ENCODE measurements at places on chromosomes 2 and 18.

GRCh38 chr2:52340171-52340570, 1308.2 kb upstream of the NRXN1 start:
- DNase-seq: no peak

DNA sequence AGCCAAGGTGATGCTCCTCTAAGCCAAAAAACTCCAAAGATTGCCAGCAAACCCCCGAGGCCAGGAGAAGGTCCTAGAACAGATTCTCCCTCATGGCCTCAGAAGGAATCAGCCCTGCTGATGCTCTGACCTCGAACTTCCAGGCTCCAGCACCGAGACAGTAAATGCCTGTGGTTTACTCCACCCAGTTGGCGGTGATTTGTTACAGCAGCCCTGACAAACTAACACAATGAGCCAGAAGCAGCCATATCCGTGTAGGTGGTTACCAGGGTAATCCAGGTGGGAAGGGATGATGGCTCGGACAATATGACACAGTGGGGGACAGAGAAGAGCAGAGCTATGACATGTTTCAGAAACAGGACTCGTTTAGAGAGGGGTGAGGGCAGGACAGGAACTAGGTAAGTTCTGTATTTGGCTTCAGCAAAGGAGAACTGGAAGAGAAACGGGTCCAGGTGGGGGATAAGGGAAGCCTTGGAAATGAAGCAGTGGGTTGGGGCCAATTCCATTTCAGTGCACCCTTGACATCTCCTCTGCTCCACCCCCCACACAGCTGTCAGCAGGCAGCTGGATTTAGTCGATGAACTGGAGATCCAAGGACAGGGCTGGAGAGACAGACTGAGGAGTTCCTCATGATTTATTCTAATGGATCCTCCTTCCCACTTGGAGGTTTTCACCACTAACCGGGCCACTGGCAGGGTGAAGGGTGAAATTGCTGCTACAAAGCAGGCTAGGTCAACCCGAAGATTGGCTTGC, 179.7 kb upstream of the SH3BP4 start:
- DNase-seq: no peak

DNA sequence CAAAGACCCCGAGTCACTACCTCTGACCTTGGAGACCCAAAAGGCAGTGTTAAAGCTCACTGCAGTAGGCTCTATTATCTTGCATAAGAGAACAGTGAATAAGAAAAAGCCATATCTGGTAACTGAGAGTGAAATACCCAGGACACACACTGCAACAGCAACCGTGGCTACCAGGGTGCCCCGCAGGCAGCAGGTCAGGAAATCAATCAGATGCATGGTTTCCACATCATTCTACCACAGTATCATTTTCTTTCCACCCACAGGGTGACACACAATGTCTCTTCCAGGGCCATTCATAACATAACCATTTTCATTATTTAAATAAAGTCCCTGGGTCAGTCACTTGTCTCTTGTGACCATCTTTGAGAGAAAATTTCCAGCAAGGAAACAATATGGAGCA, 131.3 kb downstream of the CCBE1 start:
- no peak for DNase-seq

DNA sequence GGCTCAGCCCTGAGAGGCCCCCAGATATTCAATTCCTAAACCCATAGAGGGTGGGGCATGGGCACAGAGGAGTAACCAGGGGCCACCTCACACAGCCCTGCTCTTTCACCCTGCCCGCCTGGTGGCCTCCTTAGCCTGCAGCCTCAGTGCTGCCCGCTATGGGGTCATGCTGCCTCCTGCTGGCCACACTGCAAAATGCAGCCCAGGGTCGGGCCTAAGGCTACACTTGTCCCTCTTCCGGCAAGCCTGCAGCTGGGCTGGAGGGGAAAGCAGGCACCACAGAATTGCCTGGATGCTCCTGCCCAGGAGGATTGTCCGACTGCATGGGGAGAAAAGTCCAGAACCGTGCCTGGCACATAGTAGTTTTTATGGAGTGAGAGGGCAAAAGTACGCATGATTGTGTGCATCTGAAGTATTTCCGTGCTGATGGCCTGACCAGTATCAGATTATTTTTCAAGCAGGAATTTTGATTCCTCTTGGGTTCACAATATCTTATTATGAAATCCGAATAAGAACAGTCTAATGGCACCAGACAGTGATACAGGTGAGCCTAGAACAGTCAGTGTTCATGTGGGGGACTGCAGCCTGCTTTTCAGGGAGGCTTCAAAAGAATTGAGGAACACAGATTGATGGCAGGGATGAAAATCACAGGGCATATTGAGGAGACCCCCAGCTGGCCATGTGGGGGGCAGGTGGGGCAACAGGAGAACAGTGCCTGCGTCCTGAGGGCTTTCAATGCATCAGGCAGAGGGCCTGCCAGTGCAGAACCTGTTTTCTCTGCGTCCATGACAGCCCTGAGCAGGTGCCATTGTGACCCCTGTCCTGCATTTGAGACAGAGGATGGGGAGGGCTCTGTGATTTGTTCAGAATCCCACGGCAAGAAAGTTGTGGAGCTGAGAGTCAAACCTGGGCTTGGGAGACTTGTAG, 51.2 kb upstream of the ALPP start:
- no peak for DNase-seq

GRCh38 chr2:207351171-207351570, 178.6 kb upstream of the CREB1 start:
- DNase-seq: no peak

GRCh38 chr18:2823202-2823601, 23.6 kb upstream of the EMILIN2 start:
- DNase-seq: no peak

- DNase-seq: no peak
Observed at GRCh38 chr2:134372141-134372540, 118.3 kb downstream of the MGAT5 start.

DNA sequence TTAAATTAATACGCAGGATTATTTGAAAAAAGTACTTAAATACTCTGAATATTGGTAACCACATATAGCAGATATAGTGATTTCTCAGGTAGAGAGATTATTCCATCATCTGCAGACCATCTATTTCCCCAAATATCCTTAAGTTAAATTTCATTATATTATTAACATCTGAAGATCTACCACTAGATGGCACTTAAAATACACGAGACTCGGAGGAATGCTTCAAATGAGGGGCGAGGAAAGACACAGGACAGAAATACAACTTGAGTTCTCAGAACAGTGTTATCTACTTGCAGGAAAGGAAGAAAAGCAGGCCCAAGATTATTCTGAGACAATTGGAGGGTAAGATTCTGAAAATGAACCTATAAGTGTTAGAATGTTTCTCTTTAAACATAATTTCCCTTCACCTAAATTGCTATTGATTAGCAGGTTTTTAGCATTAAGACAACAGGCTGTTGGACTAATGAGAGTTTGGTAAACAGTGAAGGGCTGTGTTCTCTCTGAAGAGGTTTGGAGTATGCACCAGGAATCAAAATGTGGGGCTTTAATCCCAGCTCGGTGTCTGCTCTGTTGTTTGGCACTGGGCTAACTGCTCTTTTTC, 76.9 kb upstream of the GCFC2 start:
- no peak for DNase-seq

DNA sequence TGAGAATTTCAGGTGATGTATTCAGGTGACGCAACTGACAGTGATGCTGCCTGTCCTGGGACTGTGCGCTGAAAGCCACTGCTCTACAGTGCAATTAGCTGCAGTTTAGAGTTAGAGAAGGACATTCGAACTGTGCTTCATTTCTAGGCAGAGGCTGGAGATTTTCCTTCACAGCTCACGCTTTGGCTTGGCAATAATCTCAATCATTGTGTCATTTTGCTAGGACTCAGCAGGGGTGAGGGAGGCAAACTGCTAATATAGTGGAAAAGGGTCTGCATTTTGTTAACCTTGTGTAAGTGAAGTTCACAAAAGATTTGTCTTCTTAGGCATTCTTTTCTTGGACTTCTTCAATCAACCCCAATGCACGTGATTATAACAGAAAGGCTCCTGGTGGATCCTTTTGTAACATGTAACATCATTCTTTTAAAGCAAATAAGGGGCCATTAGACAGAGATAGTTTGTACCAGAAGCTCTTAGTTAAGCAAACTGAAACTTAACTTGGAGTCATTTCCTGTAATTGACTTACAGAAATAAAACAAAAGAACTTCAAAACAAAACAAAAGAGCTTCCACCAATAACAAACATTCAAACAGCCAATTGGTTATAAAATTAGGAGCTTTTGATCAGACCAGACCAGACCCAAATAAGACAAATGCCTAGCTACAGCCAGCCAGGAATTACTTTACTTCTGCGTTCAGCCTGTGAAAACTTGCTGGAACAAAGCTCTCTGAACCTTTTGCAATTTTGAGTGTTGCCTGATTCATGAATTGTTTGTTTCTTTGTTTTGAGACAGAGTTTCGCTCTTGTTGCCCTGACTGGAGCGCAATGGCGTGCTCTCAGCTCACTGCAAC, 1376.3 kb upstream of the CELF4 start:
- DNase-seq: no peak
